T-helper 17 cell (primary cell): ENCODE measurements at places on chromosomes 7 and 10.

DNA sequence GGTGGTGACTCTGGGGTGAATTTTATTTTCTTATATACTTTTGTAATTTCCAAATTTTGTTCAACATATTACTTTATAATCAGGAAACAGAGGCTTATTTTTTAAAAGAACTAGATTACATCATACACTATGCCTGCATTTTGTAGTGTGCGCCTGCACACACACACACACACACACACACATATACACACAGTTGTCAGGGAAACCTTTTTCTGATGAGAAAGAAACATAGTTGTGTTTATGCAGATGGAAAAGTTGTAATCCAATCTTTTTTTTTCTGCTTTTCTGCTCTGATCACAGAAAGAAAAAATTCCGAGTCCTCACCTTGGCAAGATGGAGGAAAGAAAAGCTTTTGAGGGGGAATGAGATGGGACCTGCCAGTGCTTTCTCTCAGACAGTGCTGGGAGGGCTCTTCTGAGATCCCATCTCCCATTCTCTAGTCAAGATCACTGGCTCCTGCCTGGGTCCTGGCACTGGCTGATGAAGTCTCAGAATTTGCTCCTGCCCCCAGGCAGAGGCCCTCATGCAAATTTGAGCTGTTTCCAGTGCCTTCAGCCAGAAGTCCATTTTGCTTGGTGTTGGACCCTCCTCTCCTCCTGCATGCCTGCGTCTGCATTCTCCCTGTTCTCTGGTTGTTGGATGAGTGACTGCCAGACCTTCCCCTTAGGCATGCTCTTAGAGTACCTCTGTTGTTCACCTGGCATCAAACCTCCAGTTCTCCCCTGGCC lies 59.7 kb downstream of the TLL2 start:
- no peak for DNase-seq

GRCh38 chr7:105452085-105452484 lies 63.4 kb upstream of the SRPK2 start:
- DNase-seq: no peak

DNA sequence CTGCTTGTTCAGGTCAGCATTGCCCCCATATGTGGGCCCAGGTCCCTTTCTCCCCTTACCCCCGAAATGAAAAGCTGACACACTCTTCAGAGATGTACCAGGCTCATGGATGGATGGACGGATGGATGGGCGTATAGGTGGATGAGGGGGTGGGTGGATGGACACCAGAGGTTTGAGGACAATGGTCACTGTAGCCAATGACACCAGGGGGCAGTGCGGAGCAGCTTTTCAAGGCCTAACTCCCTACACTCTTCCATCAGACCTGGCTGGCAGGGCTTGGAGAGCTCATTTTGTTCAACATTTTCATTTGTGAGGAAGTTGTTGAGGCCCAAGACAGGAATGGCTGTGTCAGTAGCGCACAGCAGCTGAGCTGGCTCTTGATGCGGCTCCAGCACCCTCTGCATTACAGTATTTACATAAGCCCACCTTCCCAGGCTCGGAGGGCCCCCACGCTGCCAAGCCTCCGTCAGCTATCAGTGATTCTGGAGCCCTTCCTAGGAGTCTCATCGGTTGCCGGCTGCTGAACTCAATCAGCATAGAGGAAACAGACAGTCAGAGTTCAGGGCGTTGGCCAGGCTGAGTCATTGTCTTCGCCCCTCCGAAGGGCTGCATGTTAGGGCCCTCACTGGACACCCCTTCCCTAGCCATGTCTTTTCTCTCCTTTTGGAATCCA lies 11.6 kb upstream of the FFAR4 start:
- DNase-seq: no peak

GRCh38 chr10:71778071-71778825 lies 4.9 kb upstream of the VSIR start:
- DNase-seq: no peak

GRCh38 chr7:137772316-137772715 lies 74.5 kb downstream of the DGKI start:
- no peak for DNase-seq

- DNase-seq: no peak
Observed at GRCh38 chr10:21359202-21359601, 166.3 kb downstream of the SKIDA1 start.
